ENCODE measurements at places on chromosomes 4 and X.
A peak's percentile ranks its signal among the peaks of the same experiment; 100 is the strongest.

DNA sequence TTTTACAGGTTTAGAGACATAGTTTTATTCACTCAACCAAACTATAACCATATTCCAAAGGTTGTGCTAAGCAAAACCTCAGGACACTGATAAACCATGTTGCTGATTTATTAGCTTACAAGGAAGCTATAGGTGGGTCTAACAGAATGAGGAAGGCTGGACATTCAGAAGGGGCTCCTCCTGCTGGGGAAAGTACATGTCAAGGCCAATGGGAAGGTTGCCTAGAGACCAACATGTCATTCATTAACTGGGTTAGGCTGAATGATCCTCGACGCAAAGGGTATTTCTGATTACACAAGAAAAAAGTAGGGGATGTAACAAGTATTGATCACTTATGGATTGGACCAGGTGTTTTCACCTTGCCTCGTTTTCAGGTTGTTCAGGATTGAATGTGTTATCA is 30.3 kb downstream of the SLC10A6 start:
- DNase-seq, result no peak

GRCh38 chr4:14157262-14157661 is 529.7 kb upstream of the BOD1L1 start:
- no peak for DNase-seq

- DNase-seq, result no peak
Observed at GRCh38 chrX:66410806-66411205, 228.1 kb downstream of the EDA2R start.

DNA sequence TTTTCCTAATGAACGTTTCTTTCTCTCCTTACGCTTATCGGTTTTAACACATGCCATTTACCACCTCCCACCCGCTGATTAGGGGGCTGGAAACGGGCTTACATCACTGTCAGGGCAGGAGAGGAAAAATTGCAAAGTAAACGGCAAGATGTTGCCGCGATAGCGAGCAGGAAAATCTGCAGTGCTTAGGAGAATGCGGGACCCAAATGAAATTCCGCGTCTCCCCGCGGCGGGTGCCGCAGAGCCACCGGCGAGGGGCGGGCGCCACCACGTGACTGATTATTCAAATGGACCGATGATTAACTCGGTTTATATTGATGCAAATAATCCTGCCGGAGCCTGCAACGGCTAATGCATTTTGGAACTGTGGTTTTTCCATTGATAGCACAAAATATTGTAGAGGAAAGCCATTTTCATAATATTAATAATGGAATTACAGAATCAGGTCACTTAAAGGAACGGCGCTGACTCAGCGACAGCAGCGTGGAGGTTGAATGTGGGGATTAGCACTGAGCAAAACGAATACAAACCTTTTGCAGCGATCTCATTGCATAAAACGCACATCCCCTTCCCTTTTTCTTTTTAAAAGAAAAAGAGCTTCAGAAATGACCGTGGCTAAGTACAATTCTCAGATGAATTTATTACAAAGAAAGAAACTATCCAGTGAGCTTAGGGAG is 224.2 kb downstream of the STIM2 start:
- peak; percentile 33 for DNase-seq

GRCh38 chrX:120287513-120288112 is 23.6 kb downstream of the TMEM255A start:
- DNase-seq, result no peak

DNA sequence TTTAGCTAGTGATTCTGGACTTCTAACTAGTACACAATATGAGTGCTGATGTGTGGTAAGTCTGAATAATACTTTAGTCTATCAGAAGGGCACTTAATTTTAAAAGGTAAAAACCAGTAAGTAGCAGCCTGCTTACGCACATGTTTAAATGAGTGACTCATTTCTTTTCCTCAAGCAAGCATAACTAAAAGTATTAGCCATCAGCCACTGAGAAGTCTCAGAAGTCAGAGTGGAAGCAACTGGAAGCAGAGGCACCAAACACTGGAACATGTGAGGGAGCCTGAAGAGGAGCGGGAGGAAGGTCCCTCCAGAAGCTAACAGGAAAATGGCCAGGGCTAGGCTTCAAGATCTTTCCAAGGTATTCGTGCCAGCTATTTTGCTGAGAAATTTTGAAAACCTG is 257.7 kb downstream of the RAPGEF2 start:
- DNase-seq, result no peak

DNA sequence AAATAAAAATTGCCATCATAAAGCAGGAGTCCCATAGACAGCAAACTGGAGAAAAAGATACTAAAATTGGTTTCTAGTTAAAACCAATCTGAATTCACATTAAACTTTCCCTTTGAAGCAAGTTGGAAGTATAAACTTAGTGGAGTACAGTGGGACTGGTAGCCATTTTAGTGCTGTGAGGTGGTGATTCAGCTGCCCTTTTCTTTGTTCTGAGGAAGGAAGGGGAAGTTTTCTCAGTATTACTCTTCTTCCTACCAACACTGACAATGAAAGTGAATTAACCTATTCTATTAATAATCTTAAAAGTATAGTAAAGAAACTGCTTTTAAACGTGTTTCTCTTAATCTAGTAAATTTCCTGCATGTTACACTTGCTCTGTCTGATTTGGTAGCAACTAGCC is 36.7 kb downstream of the SLC9A6 start:
- DNase-seq, result no peak

DNA sequence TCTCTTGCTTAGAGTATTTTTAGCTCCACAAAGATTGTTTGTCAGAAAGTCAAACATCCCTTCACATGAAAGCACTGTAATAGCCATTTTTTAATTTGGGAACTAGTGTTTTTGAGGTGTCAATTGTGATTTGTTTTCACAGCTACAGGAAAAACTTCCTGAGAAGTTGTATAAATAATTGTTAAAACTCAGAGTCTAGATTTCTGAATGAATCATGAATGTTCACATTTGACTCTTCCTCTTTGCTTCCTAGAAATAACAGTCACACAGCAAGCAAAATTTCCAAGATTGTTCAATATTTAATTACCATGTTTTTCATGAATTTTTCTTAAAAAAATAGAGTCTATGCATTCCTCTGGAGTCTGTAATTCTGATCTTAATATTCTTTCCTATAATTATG is 156.9 kb upstream of the SLC7A11 start:
- no peak for DNase-seq

DNA sequence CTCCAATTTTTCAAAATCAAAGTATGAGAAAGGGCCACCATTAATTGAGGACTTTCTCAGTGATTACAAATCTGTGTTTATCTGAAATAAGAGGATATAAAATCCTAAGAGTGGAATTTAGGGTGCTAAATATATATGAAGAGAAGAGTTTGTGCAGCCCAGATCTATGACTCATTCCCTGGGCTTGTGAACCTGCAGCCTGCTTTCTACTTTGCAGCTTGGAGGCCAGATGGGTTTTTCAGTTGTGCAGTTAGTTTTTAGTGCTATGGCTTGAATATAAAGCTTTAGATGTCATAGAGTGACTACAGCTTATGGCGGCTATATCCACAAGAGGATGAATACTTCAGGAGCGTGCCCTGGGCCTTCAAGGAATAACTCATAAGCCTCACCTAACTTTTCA is 1391.1 kb downstream of the FSTL5 start:
- DNase-seq, result no peak

GRCh38 chr4:21901831-21902230 is 46.7 kb downstream of the KCNIP4 start:
- DNase-seq, result no peak

GRCh38 chr4:9984621-9985020 is 36.7 kb downstream of the SLC2A9 start:
- no peak for DNase-seq

DNA sequence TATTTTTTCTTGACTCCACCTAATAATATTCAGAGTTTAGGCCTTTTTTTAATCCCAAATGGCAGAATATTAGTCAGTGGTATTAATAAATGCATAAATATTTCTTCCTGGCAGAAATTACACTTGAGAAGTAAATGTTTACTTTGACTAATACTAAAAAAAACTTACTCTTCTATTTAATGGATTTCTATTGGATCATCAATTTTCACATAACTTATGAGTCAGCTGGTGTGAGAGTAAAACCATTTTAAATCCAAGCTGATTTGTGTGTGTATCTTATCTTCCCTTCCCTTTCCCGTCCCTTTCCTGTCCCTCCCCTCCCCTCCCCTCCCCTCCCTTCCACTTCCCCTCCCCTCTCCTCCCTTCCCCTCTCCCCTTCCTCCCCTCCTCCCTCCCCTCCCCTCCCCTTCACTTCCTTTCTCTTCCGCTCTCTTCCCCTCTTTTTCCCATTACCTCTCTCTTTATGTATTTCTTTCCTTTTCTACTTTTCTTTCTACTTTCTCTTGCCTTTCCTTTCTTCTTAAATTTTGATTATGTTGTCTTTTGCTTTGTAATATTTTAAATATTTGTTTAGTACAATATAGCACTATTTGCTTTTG is 630.1 kb upstream of the EPHA5 start:
- no peak for DNase-seq

DNA sequence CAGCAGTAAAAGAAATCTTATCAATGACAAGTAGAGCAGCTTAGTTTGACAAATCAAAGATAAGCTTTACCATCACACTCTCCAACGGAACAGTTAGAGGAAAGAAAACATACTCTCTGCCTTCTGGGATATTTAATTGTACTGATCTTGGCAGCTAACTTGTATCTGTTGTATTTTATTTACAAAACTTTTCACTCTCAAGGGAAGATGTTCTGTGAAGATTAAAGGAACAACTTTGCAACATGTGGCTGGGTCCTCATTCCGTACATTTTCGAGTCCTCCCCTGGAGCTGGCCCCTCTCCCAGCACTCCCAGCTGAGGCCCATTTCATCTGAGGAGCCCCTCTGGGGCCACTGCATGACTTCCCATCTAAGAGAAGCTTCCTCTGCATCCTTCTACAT is 74.4 kb downstream of the RPS3A start:
- no peak for DNase-seq

GRCh38 chr4:122129061-122129460 is 23.1 kb upstream of the BLTP1 start:
- DNase-seq, result no peak

GRCh38 chr4:138567696-138568095 is 325.5 kb upstream of the SLC7A11 start:
- no peak for DNase-seq

GRCh38 chr4:15783676-15784075 is 5.5 kb downstream of the CD38 start:
- no peak for DNase-seq

DNA sequence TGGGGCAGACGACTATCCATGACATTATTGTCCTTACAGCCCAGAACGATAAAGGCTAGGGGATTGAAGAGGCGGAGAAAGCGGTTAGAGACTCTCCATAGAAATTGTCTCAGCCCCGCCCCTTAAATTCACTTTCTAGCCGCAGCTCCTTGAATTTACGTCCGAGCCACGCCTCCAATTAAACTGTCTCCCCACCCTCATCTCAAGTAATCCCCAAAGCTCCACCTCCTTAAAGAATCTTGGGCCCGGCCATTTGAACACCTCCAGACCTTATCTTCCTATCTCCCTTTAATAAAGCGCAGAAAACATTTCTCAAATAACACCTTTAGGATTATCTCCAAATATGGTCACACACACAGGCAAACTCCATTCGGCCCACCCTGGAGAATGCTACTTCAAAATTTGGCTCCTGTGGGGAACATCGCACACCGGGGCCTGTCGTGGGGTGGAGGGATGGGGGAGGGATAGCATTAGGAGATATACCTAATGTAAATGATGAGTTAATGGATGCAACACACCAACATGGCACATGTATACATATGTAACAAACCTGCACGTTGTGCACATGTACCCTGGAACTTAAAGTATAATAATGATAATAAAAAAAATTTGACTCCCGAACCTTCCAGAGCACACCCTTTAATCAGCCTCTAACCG is 7.2 kb upstream of the MAGIX start:
- peak; percentile 42 for DNase-seq

DNA sequence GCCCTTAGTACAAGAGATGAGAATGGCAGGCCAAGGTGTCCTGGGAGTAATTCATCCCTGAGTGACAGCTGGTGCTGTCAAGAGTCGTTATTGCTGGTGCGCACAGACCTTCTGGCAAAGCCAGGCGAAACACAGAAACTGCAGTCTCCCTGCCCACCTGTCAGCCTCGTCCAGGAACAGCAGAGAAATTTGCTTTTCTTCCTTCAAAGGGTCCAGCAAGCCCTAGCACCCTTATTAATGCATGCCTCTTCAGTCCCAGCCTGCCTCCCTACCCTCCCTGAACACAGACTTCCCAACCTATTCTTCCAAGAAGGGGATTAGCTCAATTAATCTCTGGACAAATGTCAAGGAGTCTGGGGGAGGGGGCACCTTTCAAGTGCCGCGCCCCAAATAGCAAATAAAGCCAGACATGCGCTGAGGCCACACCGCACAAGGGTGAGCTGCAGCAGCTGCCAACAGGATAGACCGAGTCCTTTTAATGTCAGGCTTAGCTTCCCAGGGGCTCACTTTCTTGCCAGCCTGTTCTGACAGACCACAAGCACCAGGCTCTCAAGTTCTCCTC is 250.7 kb upstream of the RASGEF1B start:
- DNase-seq, result no peak

DNA sequence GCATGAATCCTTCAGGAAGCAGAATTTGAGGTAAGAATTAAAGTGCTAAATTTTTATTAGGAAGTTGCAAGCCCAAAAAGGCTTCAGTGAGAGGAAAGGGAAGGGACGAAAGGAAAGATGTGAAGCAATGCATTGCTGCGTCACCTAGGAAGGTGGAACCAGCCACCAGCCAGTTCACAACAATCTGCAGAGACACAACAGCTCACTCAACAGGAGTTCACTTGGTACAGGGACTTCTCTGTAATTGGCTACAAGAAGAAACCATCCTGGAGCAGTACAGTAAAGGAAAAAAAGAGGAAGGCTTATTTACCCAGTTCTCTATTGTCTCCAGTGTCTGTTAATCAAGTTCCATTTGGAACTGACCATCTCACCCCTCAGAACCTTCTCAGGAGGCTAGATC is 157.6 kb downstream of the HNRNPD start:
- DNase-seq, result no peak

DNA sequence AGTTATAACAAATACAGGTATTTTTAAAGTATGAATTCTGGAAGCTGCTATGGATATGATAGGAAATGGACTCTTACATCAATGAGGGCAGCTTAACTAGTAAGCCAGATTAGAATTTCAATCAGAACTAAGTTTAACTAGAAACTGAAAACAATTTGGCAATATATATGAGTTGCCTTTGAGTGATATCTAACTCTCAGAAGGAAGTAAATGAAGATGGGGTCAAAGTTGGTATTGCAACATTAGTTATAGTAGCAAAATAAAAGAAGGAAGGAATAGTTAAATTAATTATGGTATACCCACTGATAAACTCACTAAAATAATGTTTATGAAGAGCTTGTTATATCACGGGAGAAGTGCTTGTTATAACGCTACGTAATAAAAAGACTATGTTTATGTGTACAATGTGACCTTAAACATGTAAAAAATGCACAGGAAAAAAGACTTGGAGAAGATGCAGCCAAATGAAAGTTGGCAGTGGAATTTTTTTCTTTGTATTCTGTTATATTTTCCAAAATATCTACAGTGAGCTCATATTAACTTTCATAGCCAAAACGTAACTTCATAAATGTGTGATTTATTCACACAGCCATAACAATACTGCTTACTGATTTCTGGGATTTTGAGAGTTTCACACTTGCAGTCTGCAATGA is 34.5 kb downstream of the PHKA2 start:
- DNase-seq, result no peak

GRCh38 chr4:85370400-85371032 is 104.4 kb upstream of the ARHGAP24 start:
- DNase-seq, result peak; percentile 19

Data from activated T-cell treated with anti-CD3 and anti-CD28 coated beads, Interleukin-2, amount 50 U/mL, for 48 hours (primary cell).